ENCODE measurements at places on chromosomes 12 and 14.

- no peak for DNase-seq
These were observed 5.4 kb upstream of the RIC8B start for GRCh38 chr12:106769078-106769477.

- no peak for DNase-seq
These were observed 81.5 kb downstream of the ETV6 start for GRCh38 chr12:11731042-11731357.

DNA sequence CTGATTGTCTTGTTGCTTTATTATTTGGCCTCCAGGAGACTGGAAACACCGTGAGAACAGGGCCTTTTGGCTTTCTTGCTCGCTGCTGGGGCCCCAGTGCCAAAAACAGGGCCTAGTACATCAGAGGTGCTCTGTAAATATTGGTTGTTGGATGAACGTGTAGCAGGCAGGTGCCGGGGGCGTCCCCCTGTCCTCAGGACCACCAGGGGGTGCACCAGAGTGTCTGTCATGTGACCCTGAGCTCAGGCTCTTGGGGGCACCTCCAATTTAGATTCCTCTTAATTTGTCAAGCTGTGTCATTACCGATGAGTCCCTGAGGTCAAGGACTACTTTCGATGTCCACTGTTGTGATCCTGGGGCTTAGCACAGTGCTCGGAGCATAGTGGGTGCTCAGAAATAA, 87.1 kb downstream of the ACACB start:
- DNase-seq, result no peak

DNA sequence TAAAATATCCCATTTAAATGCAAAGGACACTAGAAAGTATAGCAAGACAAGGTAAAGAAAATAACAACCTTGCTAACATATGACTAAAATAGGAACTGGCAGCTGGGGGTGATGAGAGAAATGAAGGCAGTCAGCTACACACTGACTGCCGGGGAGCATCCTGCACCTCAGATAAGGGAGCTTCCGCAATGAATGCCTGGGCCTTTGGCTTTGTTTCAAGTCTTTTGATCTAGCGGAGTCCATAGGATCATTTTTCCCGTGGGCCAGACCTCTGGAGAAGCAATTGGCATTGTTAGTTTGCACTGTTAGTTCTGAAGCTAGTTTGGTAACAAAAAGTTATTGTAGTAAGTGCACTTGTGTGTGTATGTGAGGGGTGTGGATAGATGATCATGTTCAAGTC, 639.9 kb downstream of the DIO2 start:
- DNase-seq, result no peak

Data from activated naive CD4-positive, alpha-beta T cell treated with anti-CD3 and anti-CD28 coated beads, Interleukin-2, amount 50 U/mL, for 72 hours (primary cell).